ENCODE measurements at places on chromosomes 6 and 20. TPM values are rescaled to one million over a fixed set of nuclear protein-coding genes. Genes with fewer than 3 reads are reported as not detected.

GRCh38 chr6:36493859-36494258 lies 51.1 kb downstream of the KCTD20 start:
- no peaks in the 10 kb centered on the region for H3K4me1 ChIP-seq
- no peak overlapping the region for H3K4me3 ChIP-seq
- H3K27me3 ChIP-seq, result no peaks in the 10 kb centered on the region
- peaks cover 36% of the 10 kb centered on the region for H3K36me3 ChIP-seq

GRCh38 chr20:57699395-57699794 lies 10.4 kb downstream of the PMEPA1 start:
- no peak for DNase-seq
- no peaks in the 10 kb centered on the region for H3K4me1 ChIP-seq
- no peak overlapping the region for H3K4me3 ChIP-seq
- H3K36me3 ChIP-seq, result no peaks in the 10 kb centered on the region

DNA sequence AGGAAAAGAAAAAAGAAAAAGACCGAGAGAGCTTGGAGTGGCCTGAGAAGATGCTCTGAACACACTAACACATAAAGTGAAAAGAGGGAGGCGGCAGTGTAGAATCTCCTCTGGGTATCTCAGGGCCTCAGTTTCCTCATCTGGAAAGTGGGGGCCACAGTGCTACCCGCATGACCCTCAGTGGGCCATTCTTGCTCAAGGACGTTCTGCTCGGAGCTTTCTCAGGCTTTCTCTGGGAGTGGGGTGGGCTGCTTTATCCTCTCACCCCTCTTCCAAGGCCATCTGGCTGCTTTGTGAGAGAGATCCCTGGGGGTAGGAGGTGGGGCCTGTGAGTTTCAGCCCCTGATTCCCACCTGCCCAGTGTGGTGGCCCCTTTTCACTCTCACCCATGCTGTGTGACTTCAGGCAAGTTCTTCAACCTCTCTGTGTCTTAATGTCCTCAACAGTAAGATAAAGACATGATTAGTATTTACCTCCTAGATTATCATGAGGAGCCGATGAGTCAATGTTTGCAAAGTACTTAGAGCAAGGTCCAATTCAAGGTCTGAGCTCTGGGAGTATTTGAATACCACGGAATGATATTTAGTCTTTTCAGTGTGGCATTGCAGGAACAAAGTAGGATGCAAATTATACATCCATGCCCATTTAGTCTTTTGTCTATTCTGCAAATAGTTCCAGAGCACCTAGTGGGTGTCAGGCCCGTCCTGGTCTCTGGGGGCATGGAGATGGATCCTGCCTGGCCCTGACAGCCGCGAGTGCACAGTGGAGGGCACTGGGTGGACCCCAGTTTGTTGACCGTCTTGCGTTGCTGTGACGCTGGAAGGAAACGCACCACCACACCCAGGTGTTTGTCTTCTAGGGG lies 34.3 kb downstream of the SRC start:
- H3K4me1 ChIP-seq, result peaks cover 12% of the 10 kb centered on the region
- no peak overlapping the region for H3K4me3 ChIP-seq
- peaks cover 4% of the 10 kb centered on the region for H3K36me3 ChIP-seq
- no peaks in the 10 kb centered on the region for H3K27me3 ChIP-seq
- no peak for DNase-seq

DNA sequence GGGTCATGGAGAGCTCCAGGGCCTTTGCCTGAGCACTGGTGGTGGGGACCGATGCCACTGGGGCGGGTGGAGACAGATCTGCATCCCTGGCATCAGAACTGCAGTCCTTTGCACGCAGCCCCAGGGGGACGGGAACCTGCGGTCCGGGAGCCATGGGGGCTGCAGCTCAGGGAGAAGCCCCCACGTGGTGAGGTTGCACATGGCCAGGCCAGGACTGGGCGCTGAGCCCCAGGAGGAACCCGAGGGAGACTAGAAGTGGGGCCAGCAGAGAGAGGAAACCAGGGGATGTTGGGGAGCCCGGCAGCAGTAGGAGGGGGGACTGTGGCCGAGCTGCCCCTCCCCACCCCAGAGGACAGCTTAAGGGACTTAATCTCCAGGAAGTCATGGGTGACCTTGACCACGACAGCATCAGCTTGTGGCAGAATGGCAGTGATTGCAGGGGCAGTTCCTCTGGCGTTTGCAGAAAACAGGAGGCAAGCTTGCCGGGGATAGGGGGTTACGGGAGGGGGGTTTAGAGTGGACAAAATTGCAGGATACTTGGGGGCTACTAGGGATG lies 18.0 kb upstream of the LSM14B start:
- DNase-seq, result no peak
- no peaks in the 10 kb centered on the region for H3K36me3 ChIP-seq
- no peak overlapping the region for H3K4me3 ChIP-seq

DNA sequence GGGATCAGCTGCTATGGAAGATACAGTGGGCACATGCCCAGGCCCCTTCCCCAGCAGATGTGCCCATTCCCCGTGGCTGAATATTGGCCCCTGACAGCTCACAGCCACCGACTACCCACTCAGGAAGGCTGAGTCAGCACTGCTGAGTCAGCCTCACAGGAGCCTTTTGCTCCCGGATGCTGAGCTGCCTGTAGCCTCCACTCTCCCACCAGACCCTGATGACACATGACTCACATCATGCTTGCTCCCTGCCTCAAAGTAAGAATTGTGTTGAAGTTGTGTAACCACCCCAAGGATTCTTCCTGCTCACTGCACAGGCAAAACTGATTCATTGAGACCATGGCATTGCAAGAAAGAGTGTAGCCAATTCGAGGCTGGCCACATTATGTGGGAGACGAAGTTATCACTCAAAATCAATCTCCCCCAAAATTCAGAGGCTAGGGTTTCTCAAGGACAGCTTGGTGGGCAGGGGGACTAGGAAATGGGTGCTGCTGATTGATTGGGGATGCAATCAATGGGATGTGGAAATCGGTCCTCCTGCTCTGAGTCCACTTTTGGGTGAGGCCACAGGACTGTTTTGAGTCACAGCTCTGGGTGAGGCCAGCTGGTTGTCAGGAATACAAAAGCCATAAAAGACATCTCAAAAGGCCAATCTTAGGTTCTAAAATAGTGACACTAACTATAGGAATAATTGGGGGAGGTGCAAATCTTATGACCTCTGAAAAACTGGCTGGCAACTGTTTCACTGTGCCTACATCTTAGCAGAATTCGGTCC lies 556.6 kb upstream of the CDH4 start:
- no peaks in the 10 kb centered on the region for H3K4me1 ChIP-seq
- no peaks in the 10 kb centered on the region for H3K36me3 ChIP-seq
- no peak for DNase-seq
- H3K27me3 ChIP-seq, result no peaks in the 10 kb centered on the region

GRCh38 chr20:59363101-59363500 lies 62.7 kb downstream of the EDN3 start:
- H3K27me3 ChIP-seq, result no peaks in the 10 kb centered on the region
- no peak for DNase-seq
- no peak overlapping the region for H3K4me3 ChIP-seq
- no peak overlapping the region for H3K27ac ChIP-seq

Gene RWDD1
- 26.2 TPM for total RNA-seq

DNA sequence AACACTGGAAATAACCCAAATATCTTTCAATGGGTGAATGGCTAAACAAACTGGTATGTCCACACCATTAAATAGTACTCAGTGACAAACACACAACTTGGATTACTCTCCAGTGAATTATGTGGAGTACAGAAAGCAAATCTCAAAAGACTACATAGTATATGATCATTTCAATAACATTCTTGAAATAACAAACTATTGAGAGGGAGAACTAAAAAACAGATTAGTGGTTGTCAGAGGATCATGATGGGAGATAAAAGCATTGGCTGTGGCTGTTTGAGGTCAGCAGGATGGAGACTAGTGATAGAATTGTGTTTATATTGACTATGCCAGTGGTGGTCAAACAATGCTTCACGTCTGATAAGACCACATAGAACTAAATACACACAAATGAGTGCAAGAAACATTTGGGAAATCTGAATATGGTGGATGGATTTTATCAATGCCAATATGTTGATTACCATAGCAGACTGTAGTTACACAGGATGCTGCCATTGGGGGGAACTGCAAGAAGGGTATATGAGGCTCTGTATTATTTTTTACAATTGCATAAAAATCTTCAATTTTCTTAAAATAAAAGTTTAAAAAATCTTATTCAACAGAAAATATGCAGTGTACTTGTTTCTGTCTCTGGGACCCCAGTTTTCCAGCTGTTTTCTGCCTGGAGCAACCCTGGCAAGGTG lies 242.0 kb downstream of the TBXT start:
- H3K4me1 ChIP-seq, result no peaks in the 10 kb centered on the region
- H3K27ac ChIP-seq, result no peak overlapping the region
- H3K4me3 ChIP-seq, result no peak overlapping the region
- no peak for DNase-seq
- H3K27me3 ChIP-seq, result no peaks in the 10 kb centered on the region
- no peaks in the 10 kb centered on the region for H3K36me3 ChIP-seq

DNA sequence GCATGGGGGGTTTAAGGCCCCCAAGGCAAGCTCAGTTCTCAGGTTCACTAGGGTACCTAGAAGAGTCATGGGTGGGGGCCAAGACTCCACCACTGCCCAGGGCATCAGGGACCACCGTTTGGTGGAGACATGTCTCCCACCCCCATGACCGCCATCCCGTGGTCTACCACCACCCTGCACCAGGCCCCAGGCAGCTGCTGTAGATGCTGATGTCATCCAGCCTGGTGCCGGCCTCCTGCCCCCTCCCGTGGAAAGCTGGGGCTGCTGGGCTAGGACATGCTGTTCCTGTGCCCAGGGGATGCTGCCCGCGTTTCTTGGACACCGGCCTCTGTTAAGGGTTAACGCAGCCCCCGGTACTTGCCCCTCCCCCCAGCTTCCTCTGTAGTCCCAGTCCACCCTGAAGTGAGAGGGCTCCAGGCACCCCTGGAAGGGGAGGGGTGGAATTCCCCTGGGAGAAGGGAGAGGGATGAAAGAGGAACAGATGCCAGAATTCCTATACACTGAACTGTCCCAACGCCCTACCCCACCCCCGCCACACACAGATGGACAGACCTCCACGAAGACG lies 587 bp downstream of the IP6K3 start:
- no peak overlapping the region for H3K4me3 ChIP-seq
- peak; percentile 57 for DNase-seq
- H3K4me1 ChIP-seq, result peaks cover 5% of the 10 kb centered on the region
- no peaks in the 10 kb centered on the region for H3K27me3 ChIP-seq
- H3K36me3 ChIP-seq, result no peaks in the 10 kb centered on the region

DNA sequence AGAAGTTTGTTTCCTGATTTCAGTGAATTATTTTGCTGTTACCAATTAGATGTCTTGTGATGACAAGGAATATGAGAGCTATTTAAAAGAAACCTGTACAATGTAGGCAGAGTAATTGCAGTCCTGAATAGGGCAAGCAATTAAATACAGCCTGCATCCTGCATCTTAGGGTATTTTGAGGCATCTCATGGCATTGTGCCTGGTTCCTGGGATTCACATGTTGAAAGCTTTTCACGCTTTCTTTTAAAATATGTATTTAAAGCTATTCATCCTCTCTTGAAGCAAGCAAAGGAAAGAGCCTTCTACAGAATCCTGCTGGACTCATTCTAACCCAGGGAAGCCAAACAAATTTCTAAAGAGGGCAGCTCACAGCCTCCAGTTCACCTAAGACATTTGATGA lies 4.7 kb upstream of the RRAGD start:
- no peaks in the 10 kb centered on the region for H3K27me3 ChIP-seq
- no peak overlapping the region for H3K4me3 ChIP-seq
- no peak for DNase-seq
- no peaks in the 10 kb centered on the region for H3K4me1 ChIP-seq

DNA sequence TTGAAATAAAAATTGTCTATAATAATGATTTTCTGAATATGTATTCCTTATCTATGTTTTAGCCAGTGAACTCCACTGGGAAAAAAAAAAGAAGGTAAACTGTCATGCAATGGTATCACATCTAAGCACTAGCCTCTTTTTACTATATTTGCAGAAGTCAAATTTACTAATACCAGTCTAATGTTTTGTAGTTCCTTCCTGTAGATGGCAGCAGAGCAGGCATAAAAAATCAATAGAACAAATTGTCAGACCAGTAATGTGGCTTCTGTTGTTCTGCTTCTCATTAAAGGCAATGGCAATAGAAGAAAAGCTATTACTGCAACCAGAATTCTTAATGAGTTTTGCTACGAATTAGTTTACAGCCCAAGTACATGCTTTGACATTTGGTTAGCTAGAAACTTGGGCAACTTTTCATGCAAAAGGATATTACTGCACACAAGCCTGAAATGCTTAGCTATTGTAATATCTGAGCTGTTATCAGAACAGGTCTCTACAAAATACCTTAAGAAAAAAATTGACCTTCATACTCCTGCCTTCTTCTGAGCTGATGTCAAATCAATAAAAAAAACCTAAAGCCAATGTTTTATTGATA lies 476.9 kb downstream of the KHDRBS2 start:
- H3K4me3 ChIP-seq, result no peak overlapping the region
- H3K4me1 ChIP-seq, result no peaks in the 10 kb centered on the region
- no peaks in the 10 kb centered on the region for H3K36me3 ChIP-seq
- no peak overlapping the region for H3K27ac ChIP-seq
- DNase-seq, result no peak

Gene C6orf52
- 0.62 TPM for total RNA-seq

GRCh38 chr6:106757722-106758467 lies 128.5 kb downstream of the QRSL1 start:
- peak overlapping the region; percentile 67 for H3K27ac ChIP-seq
- DNase-seq, result no peak
- H3K4me1 ChIP-seq, result peaks cover 15% of the 10 kb centered on the region
- H3K4me3 ChIP-seq, result no peak overlapping the region

DNA sequence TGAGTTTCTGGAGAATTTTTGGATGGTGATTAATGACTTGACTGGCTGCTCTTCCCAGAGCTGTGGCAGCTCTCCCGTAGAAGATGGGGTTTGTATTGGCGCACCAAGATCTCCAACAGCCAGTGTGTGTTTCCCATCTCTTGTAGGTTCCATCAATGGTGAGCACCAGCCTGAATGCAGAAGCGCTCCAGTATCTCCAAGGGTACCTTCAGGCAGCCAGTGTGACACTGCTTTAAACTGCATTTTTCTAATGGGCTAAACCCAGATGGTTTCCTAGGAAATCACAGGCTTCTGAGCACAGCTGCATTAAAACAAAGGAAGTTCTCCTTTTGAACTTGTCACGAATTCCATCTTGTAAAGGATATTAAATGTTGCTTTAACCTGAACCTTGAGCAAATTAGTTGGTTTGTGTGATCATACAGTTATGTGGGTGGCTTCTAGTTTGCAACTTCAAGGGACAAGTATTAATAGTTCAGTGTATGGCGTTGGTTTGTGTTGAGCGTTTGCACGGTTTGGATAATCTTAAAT lies 50.2 kb downstream of the CSE1L start:
- no peaks in the 10 kb centered on the region for H3K4me1 ChIP-seq
- no peak overlapping the region for H3K27ac ChIP-seq
- no peaks in the 10 kb centered on the region for H3K27me3 ChIP-seq
- H3K36me3 ChIP-seq, result peaks cover 17% of the 10 kb centered on the region
- no peak overlapping the region for H3K4me3 ChIP-seq

Data from pancreas (tissue), 10 donors.